ENCODE measurements at places on chromosomes 7 and 10.

DNA sequence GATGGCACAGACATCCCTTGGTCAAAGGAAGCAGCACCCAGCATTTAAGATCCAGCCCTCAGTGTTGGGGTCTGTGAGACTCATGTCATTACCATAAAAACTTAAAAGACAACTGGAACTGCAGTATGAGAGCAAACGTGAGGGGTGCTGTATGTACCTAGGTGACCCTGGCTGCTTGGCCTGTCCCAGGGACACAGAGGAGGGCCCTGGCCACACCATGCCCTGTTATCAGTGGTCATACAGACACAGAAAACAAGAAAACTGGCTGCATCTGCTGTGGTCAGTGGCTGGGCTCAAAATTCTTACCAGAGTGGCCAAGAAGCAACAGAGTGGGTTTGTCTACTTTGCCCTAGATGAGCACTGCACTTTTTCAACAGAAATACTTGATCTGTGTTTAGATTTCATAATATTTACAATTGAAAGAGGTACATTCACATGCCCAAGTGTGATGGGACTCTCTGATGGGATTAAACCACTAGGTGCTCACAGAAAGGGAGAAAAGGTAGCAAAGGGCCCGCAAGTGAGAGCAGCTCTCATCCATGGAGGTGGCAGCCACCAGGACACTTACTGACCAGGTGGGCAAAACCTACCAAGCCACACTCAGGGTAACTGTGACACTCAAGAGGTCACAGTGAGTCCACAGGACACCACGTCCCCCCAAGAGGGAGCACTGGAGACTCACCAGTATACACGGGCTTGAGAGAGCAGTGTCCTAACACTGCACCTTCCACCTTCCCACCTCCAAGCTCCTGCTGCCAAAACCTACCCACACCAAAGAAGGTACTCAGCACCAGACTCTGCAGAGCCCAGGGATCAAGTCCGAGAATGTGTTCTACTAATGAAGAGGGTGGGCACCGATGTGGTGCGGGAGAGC, 68.1 kb upstream of the CAMK2B start:
- DNase-seq = no peak

DNA sequence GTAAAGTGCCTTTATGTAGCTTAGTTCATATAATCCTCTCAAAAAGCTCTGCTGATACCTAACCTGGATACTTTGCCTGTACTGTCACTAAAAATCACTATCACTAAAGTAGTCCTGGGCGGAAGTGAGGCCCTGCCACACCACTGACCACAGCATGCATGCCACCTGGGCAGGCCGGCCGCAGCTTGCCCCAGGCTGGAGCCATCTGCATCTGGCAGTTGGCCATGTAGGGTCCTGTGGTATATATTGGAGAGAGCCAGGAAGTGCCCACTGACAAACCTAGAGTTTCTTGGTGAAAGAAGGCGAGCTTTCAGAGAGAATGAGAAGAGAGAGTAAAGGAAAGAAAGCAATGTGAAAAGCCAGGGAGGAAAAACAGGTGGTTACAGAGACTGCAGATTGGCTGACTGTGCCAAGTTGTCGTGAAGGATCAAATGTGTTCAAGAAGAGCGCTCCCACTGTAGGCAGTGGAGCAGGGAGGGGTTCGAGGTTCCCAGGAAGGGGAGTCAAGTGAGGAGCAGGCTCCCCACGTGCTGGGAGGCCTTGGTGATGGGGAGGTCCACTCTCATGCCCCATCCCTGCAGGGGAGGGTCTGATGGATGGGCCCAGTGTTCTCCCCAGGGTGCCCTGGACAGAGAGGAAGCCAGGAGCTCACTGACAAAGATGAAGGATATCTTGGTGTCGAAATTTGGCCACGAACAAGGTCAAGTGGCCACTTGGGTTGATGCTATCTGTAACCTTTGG, 13.6 kb downstream of the LOXL4 start:
- no peak for DNase-seq

- no peak for DNase-seq
These were observed 289.1 kb downstream of the FGFR2 start for GRCh38 chr10:121309164-121309563.

- no peak for DNase-seq
These were observed 701.4 kb downstream of the PHTF2 start for GRCh38 chr7:78499971-78500370.

GRCh38 chr10:62709200-62709599, 95.3 kb upstream of the ADO start:
- no peak for DNase-seq

DNA sequence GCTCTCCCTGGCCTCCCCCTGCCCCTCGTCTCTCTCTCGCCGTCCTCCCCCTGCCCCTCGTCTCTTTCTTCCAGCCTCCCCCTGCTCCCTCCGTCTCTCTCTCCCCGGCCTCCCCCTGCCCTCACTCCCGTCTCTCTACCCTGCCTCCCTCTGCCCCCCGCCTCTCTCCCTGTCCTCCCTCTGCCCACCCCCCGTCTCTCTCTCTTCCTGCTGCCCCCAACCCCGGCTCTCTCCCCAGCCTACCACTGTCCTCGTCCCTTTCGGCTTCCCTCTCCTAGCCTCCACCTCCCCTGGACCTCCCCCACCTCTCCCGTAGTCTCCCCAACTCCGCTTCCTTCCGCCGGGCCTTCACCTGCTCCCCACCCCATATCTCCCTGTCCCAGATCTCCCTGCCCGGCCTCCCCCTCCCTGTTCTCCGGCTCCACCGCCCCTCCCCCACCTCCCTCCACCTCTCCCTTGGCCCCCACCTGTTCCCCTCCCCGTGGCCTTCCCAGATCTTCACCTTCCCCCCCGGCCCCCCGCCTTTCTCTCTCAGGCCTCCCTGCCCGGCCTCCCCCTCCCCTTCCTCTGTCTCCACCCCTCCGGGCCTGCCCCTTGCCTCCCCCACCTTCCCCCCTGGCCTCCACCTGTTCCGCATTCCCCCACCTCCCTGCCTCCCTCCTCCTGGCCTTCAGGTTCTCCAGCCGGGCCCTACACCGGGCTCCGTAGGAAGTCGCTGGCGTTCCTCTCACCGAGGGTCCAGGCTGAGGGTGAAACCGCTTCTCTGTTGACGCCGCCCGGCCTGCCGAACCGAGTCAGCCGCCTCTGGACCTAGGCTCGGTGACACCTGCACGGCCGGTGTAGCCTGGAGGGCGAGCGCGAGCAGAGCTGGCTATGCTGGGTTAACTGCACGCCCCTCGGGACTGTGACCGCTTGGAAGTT, 1.2 kb downstream of the GET4 start:
- DNase-seq = no peak

- DNase-seq = no peak
These were observed 9.1 kb upstream of the ZNF316 start for GRCh38 chr7:6628045-6628444.

DNA sequence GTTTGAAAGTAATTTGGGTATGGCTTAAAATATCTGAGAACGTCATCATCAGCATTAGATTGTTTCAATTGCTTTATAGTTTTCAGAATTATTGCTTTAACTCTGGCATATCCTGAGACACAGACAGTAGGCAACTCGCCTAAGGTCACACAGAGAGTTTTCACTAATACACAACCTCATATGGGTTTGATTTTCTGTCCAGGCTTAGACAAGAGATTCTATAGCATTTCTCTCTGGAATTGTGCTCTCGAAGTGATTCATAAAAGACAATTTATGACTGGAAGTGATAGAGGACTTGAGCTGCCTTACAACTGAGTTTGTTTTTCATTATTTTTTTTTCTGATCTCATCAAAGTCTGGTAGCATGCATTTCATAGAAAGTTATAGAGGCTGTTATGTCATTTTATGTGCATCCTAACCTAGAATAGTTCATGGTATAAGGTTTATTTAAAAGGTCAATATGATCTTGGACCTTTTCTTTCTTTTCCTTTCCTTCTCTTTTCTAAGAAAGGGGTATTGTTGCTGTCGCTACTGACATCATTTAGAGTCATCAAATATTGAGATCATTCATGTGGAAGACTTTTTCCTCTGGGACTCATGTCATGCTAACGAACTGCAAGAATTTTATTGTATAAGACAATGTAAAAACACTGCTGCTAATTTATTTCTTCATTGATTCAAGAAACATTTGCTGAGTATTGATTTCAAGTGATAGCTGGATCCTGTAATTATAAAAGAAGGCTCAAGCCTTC, 278.2 kb downstream of the PLXDC2 start:
- DNase-seq = no peak

DNA sequence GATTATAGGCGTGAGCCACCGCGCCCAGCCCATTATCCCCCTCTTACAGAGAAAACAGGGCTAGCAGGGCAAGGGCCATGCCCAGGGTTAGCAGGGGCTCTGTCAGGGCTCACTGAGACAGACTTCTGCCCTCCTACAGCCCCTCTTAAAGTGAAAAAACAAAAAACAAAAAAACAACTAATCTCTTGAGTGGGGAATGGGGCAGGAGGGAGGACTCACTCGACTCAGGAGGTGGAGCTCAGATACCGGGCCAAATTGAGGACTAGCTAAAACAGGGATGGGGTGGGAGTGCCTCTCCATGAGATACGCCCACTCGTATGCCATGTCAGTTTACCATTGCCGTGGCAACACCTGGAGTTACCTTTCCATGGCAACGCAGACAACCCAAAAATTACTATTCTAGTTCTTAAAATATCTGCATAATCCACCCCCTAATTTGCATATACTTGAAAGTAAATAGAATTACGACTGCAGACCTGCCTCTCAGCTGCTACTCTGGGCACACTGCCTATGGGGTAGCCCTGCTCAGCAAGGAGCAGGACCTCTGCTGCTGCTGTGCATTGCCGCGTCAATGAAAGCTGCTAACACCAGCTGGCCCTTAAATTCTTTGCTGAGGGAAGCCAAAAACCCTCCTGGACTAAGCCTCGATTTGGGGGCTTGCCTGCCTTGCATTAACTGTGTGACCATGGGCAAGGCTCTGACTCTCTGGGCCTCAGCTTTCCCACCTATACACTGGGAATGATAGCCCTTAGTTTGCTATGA, 13.4 kb downstream of the SSC4D start:
- DNase-seq = no peak

- DNase-seq = no peak
These were observed 83.0 kb downstream of the C1GALT1 start for GRCh38 chr7:7265081-7266075.

GRCh38 chr10:78605800-78606350, 462.9 kb upstream of the ZMIZ1 start:
- no peak for DNase-seq

DNA sequence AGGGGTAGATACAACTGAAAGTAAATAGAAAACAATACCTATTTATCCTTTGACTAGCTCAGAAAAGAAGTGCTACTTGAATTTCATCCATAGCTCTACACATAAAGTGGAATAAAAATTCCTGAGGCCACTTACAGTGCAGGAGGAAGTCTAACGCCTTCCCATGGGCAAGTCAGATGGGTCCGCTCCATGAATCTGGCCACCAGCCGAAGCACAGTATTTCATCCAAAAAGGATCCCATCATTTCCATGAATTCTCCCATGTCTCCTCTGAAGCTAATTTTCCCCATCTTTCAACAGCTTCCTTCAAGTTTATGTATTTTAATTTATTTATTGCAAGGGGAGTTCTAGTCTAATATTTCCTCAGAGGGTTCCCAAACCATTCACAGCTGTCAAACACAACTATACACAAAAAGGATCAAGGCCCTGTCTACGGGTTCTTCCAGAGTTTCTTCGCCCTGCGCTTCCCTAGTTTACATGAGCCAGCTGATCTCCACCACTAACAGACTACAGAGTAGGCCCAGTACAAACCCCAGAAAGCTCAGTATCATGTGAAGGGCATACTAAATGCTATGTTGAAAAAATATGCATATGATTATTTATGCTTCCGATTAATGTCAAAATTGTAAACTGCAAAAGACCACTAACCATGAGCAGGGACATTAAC, 184.7 kb downstream of the DOCK4 start:
- DNase-seq = no peak
